Foreskin melanocyte (primary cell): ENCODE measurements at places on chromosomes 12 and 14.

- DNase-seq: peak; percentile 50
Measured at GRCh38 chr12:54700301-54700700, 52.1 kb upstream of the DCD start.

- DNase-seq: no peak
Measured at GRCh38 chr12:5203274-5203673, 159.6 kb downstream of the KCNA5 start.

DNA sequence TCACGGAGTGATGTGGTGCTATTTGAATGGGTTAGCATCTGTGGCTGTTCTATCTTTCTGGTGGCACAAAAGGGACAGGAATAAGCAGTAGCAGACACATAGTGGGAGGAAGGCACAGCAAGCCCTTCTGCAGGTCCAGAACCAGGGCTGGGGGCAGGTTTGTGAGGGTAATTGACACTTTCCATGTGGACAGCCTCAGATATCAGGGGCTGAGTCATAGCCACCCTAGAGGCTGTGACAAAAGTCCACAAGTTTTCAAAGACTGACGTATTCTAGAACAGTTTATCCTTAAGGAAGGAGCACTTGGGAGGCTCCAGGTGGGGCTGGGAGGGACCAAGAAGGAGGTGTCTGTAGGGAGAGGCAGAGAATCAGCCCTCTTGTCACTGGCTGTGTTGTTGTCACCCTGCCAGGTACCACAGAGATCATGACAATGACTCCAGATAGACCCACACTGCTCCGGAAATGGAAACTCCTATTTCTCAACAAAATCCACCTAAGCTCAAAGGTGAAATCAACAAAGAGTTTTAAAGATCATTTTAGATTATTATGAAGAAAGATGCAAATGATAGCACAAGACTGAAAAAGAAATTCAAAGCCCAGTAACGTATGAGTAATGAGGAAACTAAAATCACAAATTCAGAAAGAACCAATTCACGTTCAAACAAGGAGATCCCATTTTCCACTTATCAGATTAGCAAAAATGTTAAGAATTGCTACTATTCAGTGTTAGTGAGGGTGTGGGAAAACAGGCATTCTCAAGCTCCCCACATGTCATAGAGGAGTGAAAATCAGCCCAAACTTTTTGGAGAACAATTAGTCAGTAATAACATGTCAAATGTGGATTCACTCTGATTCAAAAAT, 48.3 kb downstream of the NFKBIA start:
- DNase-seq: no peak

DNA sequence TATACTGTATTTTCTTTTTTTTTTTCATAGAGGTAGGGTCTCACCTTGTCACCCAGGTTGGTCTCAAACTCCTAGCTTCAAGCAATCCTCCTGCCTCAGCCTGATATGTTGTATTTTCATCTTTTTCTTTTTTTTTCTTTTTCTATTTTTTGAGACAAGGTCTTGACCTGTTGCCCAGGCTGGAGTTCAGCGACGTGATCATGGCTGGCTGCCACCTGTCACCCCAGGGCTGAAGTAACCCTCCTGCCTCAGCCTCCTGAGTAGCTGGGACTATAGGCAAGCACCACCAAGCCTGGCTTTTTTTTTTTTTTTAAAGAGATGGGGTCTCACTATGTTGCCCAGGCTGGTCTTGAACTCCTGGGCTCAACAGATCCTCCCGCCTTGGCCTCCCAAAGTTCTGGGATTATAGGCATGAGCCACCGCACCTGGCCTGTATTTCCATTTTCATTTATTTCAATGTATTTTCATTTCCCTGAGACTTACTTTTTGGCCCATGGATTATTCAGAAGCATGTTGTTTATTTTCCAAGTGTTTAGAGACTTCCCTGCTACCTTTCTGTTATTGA, 16.2 kb upstream of the ARF6 start:
- no peak for DNase-seq

GRCh38 chr14:96104469-96105057, 65.4 kb downstream of the C14orf132 start:
- DNase-seq: no peak

- DNase-seq: no peak
Measured at GRCh38 chr14:70148911-70149595, 39.7 kb downstream of the SLC8A3 start.

DNA sequence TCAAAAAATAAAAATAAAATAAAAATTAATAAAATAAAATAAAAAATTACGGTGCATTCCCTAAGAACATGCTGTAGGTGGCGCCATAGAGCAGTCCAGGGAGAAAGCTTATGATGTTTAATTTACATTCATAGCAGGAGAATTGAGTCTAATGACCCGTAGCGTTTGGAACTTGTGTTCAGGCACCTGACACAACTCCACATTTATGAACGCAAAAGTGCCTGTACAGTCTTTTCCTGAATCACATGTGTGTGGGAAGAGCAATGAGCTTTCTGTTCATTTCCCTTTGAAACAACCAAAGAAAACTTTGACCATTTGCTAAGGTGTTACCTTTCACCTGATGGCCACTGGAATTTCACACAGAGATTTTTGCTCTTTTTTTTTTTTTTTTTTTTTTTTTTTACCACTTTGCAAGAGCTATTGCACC, 60.6 kb upstream of the KCNA1 start:
- DNase-seq: peak; percentile 21

GRCh38 chr14:32784405-32784804, 154.3 kb upstream of the NPAS3 start:
- DNase-seq: no peak

- no peak for DNase-seq
Measured at GRCh38 chr14:98382662-98383061, 889.3 kb downstream of the BCL11B start.

DNA sequence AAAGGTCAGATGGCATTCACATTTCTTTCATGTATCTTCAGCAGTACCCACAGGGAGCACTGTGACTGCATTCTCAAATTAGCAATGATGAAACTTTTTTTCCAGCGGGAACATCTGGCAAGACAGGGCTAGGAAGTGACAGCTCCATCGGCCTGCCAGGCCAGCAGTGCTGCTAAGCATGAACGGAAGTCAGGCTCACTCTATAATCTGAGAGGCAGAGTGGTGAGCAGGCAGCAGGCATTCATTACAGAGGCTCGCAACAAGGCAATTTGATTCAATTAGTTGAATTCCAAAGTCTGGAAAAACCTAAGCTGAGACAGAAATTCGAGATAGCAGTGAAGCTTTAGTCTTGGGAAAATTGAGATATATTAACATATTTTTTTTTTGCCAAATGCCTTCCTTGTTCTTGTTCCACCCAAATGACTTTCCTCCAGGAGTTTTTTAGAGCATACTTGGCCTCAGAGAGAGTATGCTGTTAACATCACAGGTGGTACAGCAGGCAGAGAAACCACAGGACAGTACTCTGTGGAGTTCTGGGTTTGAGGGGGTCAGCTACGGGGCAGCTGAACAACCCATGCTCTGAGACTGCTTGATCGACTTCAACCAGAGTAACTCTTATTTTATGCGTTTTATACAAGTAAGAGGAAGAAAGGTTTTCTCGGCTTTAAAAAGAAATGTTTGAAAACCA, 414.9 kb downstream of the APAF1 start:
- DNase-seq: peak; percentile 11

DNA sequence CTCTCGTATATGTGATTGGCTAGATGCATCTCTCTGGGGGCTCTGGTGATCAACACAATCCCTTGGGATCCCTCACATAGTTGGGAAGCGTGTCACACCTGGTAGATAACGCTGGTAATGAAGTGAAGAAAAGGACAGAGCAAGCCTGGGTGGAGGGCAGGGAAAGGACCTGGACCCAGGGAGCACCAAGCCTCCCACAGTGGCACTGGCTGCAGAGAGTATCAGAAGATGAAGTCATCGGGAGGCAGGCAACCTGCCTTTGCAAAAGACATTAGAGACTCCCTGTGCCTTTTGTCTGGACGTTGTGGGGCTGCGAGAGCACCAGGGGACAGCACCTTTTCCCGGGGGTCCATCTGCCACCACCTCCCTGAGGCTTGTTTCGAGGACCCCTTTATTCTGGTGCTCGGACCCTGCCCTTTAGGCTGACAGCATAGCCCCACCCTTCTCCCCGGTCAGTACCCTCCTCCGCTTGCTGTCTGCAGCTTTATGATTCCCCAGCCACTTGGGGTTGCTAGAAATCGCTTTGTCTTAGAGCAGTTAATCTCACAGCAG, 116.4 kb downstream of the EML1 start:
- no peak for DNase-seq

DNA sequence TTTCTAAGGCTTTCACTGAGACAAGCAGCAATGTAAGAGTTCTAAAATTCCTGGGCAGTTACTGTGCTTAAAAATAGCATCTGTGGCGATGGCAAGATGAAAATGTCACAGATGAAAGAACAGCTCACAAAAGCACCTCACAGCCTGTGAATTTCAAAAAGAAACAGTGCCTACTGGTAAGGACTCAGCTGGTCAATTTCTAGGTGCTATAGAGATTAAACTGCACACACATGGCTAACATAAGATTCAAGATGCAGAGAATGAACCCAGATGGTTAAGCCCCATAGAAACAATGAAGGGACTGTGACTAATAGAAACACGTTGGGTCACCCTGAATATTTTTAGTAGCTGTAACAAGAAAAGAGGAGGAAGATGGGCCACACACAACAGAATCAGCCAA, 12.0 kb upstream of the IL26 start:
- no peak for DNase-seq

DNA sequence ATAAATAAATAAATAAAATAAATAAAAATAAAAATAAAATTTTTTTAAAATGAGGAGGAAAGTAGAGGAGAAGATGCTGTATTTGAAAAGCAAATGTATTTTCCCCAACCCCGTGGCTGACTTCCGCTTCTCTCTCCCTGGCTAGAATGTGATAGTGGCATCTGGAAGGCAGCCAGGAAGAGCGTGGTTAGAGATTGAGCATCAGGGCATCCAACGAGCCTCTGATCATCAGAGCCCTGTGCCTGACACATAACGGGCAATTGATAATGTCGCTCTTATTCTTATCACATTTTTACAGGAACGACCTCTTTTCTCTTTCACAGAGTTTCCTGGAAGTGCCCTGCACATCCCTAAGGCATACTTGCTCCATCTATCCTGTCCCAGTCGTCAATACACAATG, 496.9 kb upstream of the TMEM132C start:
- no peak for DNase-seq

GRCh38 chr14:99118946-99119345, 153.1 kb downstream of the BCL11B start:
- no peak for DNase-seq

GRCh38 chr14:105882626-105883025, 356.2 kb downstream of the TMEM121 start:
- DNase-seq: no peak

DNA sequence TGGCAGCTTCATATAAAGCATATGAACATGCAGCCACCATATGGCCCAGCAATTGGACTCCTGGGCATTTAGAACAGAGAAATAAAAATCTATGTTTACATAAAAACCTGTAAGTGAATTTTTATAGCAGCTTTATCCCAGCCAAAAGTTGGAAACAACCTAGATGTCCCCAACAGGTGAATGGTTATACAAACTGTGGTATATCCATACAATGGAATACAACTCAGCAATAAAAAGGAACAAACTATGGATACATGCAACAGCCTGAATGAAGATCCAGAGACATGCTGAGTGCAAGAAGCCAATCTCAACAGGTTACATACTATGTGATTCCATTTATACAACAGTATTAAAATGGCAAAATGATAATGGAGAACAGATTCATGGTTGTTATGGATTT, 3.7 kb downstream of the TMTC1 start:
- DNase-seq: no peak

DNA sequence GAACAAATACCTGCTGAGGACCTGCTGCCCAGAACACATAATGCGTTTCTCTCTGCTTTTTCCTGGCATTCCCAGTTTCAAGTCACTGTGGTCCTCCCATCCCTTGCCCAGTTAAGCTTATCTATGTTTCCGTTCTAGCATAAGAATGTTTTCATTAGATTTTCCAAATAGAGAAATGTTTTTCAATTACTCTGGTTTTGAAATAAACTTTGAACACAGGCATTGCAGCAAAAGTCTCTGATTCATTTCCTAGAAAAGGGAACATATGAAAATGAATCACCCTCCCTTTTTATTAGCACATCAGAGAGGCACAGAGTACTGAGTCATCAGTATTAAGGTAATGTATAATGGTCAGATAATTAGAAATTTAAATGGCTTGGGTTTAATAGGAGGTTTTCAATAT, 201.1 kb upstream of the TMEM260 start:
- DNase-seq: no peak

- DNase-seq: no peak
Measured at GRCh38 chr14:100524933-100525243, 62.3 kb downstream of the BEGAIN start.

GRCh38 chr14:62076368-62076767, 314.1 kb downstream of the SNAPC1 start:
- no peak for DNase-seq

GRCh38 chr12:20757-21156, 45.8 kb upstream of the IQSEC3 start:
- no peak for DNase-seq

GRCh38 chr14:67515386-67516079, 17.6 kb upstream of the PLEKHH1 start:
- DNase-seq: no peak

DNA sequence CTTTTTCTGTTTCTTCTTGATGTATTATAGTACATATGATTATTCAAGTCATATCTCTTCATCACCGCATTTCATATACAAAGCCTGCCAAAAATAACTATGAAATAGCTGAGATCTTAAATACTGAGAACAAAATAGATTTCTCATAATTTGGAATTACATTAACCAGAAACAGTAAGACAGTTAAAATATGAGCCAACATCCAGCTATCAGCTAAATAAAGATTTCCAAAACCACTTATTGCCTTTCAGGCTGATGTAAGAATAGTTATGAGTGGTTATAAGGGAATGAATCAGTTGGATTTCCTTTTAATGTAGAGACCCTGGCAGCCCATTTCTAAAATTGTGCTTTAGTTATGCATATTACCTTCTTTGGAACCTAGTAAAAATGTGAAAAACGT, 47.4 kb downstream of the TMEM117 start:
- no peak for DNase-seq

- no peak for DNase-seq
Measured at GRCh38 chr12:57813111-57813970, 5.2 kb downstream of the AVIL start.

GRCh38 chr14:91329486-91330014, 85.0 kb upstream of the GPR68 start:
- no peak for DNase-seq

- peak; percentile 68 for DNase-seq
Measured at GRCh38 chr12:7108796-7109571, at the start of gene C1RL. C1RL (minus strand) TSS chr12:7109214; CDS start chr12:7109180, 34 bp downstream.
